ENCODE measurements at places on chromosomes 12 and 14.

GRCh38 chr14:100536121-100536510, 51.1 kb downstream of the BEGAIN start:
- DNase-seq: peak; percentile 12

- peak; percentile 53 for DNase-seq
Observed at GRCh38 chr12:31226639-31227038, 99.3 kb downstream of the SINHCAF start.

GRCh38 chr14:102579696-102580549, 12.5 kb upstream of the RCOR1 start:
- peak; percentile 59 for DNase-seq

- no peak for DNase-seq
Observed at GRCh38 chr12:761256-761655, 8.9 kb downstream of the WNK1 start.

DNA sequence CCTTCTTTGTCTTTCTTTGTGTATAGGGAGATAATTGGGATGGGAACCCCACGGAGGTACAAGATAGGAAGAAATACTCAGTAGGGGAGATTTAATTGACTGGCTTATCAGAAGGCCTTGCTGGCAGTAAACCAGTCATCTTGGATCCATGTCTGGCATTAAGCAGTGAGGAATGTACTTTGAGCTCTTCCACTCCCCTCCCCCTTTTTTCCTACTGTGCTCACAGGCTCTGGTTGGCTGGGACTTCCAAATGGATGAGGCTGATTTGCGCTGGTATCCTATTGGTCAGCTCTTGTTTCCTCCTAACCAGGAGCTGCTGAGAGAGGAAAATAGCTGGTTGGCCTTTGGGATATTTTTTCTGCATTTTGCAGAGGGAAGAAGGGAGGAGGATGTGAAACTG, 24.7 kb downstream of the NGDN start:
- peak; percentile 47 for DNase-seq

- peak; percentile 18 for DNase-seq
Observed at GRCh38 chr12:64701283-64701682, 57.9 kb downstream of the GNS start.

DNA sequence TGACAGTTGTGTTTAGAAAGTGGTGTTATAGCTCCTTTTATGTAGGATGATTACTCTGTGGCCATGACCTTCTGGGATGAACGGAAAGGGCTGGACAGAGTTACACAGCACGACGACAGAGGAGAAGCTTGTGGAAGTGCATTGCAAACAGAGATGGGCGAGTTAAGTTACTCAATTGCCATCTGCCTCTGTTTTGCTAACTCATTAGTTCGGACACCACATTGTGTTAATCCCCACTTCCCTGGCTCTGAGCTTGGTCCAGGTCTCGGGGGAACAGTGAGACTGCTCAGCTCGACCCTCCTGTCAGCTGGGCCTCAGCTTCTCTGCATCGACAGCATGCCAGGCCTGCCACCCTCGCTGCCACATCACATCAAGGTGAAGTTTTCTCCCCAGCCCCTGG, 408.0 kb downstream of the ZFP36L1 start:
- DNase-seq: no peak

DNA sequence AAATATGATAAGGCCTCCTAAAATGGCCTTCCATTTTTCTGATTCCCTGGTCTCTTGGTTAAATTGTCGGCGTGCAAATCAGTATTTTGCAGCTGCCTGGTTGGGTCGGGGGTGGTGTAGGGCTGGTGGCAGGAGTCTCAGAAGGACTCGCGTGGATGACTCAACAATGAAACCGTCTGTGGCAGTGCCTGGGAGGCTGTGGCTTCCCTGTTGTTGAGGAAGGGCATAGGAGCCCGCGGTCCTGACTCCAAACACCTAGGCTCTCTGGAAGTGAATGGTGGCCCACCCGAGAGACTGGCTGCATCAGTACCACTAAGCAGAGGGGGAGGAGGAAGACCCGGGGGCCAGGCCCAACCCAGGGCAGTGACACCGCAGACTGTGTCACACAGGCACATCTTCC, 207.9 kb downstream of the TTC7B start:
- DNase-seq: no peak

DNA sequence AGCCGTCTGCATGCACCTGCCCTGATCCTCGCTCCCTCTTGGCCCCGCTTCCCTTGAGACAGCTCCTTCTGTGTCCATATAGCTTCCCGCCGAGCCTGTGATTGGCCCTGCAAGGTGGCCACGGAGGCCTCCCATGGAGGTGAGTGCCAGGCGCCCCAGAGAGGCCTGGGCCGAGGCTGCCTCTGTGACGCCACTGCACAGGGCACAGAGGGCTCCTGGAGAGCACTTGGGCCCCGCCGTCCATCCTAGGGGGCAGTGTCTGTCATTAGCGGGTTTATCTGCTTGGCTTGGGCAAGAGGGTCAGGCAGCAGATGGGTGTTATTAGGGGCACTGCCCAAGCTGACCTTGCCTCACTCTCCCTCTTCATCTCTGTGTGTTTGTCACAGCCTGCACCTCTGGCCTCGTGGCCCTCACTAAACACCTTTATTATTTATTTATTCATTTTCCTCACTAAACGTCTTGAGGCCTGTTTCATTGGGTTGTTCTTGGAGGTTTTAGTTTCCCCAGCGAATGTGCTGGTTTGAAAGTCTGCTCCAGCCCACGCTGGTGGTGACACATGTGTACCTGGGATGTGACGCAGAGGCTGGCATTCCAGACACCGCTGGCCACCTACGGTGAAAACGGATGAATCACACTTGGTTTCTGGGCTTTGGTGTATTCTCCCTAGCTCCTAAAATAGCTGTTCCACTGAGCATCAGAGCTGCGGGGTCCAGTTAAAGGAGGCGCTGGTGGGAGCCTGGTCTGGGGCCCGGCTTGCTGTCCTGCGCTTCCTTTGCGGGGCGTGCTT, 5.9 kb downstream of the ZFYVE21 start:
- DNase-seq: no peak

DNA sequence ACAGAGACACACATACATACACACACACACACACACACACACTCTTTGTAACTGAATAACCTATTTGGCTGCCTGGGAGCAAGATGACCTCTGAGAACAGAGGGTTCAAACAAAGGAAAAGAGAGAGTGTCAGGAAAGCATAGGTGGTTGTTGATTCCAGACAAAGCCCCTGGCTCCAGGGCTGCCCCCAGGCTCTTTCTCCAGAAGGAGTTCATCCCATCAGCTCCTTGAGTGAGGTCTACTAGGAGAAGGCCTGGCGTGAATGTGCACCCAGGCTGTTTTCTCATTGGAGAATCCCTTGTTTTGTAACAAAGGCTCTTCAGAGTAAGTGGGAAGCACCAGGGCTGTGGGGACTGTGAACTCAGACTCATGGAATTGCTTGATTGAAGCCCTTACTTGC, 151.9 kb downstream of the EMP1 start:
- DNase-seq: no peak

DNA sequence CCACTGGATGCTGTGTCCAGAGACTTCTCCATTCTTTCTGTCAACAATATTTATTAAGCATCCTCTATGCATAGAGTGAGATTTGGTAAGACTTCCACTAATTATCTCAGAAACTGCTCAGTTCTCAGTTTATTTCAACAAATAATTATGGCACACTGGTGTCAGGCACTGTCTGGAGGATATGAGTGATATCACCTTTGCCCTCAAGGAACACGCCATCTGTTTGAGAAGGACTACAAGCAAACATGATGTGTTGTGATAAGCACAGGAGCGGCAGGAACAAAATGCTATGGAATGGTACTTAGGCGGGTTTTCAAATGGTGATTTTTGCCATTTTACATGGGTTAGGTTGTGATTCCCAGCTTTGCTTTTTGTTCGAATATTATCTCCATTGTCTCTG, 229.2 kb downstream of the DPF3 start:
- no peak for DNase-seq

DNA sequence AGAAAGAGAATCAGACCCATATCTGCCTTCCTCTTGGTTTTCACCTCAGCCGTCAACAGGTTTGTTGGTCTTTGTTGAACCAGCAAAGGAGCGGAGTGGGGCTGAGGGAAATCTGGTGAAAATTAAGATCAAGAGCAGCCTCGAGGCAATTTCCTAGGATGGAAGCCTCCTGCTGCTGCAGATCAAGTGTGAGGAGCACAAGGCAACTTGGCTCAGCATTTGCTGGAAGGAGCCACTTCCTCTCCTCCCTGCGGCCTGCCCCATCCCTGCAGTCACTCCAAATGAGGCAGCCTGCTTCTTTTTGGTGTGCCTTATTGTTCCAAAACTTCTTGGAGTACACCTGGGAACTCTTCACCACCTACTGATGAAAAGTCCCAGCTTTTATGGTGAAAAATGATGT, 4.9 kb downstream of the TC2N start:
- DNase-seq: no peak

DNA sequence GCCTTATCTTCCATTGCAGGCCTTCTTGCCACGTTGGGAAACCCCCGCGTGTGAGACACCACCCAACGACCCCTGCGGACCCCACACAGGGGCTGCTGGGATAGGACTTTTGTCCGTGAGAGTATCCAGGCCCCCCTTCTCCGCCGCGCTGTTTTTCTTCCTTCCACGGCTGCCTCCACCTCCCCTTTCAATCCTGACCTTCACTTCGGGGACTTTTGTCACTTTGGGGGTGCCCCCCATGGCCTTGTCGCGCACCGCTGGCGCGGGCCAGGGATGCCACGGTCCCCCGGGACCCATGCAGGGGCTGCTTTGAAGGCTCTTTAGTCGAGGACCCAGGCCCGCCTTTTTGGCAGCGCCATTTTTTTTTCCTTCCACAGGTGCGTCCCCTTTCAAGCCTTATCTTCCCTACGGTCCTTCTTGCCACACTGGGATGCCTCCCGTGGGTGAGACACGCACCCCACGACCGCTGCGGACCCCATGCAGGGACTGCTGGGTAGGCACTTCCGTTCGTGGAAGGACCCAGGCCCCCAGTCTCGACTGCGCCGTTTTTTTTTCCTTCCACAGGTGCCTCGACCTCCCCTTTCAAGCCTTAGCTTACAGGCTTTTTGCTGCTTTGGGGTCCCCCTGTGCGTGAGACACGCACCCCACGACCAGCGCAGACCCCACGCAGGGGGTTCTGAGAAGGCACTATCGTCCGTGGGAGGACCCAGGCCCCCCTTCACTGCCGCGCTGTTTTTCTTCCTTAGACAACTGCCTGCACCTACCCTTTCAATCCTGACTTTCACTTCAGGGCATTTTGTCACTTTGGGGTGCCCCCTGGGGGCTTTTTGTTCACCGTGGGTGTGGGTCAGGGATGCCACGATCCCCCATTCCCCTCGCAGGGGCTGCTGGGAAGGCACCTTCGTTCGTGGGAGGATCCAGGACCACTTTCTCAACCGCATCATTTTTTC, 267.4 kb downstream of the ALG10 start:
- DNase-seq: no peak

GRCh38 chr14:57029620-57030253, 219.5 kb upstream of the OTX2 start:
- no peak for DNase-seq

GRCh38 chr14:52332269-52332668, 18.2 kb downstream of the PTGER2 start:
- no peak for DNase-seq

- DNase-seq: no peak
Observed at GRCh38 chr14:58824106-58824505, 186.3 kb downstream of the DACT1 start.

Data from BE2C (cell line).